ENCODE measurements at places on chromosomes 12 and 14.

DNA sequence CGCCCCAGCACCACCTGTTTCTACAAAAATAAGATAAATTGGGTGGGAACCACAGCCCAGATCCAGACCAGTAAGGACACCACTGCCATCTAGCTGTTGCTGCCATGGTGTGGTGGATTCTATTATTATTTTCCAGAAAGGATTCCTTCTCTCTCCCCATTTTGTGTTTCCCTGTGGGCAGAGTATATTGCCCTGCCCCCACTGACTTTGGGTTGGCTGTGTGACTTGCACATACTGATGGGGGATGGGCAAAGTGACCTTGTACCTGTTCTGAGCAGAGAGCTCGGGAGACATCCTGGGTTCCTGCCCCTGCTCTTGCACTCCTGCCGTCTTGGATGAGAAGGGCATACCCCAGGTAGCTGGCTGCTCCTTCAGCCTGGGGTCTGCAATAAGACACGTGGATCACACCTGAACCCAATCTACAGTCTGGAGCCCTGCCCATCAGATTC, 24.3 kb downstream of the MOAP1 start:
- DNase-seq = no peak

- no peak for DNase-seq
These were observed 1.9 kb upstream of the BAZ2A start for GRCh38 chr12:56631790-56632700.

DNA sequence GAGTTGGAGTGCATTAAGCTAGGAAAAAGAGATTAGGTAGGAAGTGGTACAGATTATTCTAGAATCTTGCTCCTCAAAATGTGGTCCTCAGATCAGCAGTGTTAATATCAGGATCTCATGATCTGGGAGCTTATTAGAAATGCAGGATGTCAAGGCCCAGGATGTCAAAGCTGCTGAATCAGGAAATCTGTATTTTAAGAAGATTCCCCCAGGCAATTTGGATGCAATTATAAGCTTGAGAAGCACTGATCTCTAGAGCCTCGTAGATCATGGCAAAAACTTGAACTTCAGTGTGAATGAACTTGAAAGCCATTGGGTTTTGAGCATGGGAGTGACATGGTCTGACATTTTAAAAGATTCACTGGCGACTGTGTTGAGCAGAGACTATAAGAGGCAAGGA, 6.6 kb downstream of the NCAPD2 start:
- DNase-seq = no peak

DNA sequence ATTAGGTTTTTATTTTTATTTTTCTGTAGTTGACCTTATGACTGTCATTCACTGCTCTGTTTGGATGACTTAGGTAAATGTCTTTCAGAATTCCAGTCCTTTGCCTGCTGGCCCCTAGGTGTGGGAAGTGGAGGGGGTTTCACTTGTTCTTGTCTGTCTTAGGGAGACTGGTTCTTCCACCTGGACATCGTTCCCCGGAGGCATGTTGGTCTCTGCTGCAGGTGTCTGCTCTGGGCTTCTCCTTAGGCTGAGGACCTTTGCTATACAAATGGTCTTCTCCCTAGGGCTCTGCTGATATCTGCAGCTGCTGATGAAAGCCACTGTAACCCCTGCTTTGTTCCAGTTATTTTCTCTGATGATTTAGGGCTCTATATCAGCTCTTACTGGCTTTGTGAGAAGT, 97.1 kb downstream of the OTOGL start:
- no peak for DNase-seq

GRCh38 chr14:55094292-55095157, 34.5 kb upstream of the LGALS3 start:
- DNase-seq = no peak

DNA sequence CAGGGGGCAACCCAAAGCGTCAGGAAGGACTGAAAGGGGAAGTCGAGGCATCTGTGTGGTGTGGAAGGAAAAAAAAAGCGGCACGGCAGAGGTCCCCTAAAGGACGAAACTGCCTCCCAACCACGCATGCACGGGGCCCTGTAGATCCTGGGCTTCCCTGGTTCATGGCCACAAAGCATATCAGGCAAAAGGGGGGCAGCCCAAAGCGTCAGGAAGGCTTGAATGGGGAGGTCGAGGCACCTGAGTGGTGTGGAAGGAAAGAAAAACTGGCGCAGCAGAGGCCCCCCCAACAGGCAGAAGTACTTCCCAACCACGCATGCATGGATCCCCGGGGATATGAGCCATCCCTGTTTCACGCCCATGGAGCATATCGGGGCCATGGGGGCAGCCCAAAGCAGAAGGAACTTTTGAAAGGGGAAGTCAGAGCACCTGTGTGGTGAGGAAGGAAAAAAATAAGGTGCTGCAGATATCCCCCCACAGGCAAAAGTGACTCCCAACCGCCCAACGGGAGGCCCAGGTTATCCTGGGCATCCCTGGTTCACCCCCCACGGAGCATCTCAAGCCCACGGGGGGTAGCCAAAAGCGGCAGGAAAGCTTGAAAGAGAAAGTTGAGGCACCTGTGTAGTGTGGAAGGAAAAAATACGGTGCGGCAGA, 581.2 kb downstream of the ALG10 start:
- no peak for DNase-seq
